H4 (cell line): ENCODE measurements at places on chromosomes 1 and 21.

DNA sequence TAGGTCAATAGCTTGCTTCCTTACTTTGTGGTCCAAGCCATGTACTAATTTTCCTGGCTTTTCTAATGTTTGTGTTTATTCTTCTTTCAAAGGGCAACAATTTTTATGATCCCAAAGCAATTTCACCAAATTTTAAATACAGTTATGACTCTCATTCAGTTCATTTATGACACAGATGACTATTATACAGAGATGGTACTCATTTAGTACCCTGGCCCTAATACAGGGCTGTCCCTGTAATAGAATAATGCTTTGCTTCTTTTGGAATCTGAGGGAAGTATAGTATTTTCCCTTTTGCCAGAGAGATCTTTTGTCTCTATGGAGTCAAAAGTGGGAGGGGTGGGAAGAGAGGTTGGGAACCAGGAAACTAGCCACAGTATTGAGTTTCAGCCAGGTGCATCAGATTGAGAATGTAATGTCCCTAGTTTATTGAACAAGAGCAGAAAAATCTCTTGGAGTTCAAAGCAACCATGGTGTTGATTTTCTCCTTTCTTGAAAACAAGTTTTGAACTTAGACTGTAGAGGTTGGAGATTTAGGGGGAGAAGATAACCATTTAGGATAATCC, 20.4 kb downstream of the DENND2D start:
- no peak for DNase-seq

DNA sequence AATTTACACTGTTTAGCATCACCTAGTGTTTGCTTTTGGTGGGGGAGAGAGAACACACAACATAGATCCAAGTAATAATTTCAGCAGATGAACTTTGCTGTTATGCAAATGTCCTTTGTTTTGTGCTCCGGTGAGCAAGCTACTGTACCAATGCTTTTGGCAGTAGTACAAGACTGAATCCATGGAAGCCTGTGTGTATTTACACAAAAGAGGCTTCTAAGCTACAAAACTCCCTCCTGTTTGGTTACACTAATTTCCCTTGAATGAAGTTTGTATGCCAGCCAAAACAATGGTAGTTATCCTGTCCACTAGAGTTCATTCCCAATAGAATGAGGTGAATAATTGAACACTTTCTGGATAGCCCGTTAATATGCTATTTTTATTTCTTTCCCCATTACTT, 320.5 kb downstream of the KCTD3 start:
- peak; percentile 13 for DNase-seq

GRCh38 chr1:178066296-178066907, 27.5 kb upstream of the RASAL2 start:
- no peak for DNase-seq

GRCh38 chr1:24551960-24552571, 3.8 kb upstream of the NCMAP start:
- DNase-seq, result no peak

- DNase-seq, result no peak
These were observed 29.8 kb downstream of the TNNT2 start for GRCh38 chr1:201347498-201348210.

GRCh38 chr1:201253411-201253810, 29.9 kb upstream of the PKP1 start:
- no peak for DNase-seq

- peak; percentile 38 for DNase-seq
These were observed 53.1 kb upstream of the HMCN1 start for GRCh38 chr1:185681034-185681633.

DNA sequence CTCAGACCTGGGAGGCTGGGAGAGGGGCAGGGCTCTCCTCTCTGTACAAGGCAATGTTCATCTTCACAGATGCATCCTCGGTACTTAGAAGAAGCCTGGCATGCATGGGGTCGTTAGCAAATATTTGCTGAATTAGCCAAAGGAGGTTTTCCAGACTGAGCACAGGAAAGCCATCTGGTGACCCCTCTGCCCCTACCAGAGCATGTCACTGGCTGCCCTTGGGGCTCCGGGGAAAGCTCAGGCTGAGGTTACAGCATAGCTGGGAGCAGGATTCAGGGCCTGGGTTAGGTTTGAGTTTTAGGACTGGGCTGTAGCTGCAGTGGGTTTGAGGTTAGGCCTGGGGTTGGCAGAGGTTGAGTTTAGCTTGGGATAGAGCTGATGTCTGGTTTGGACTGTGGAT, 43.4 kb upstream of the ZBTB40 start:
- no peak for DNase-seq
